ENCODE measurements at places on chromosomes 11 and 22.

- no peak for DNase-seq
Observed at GRCh38 chr11:64089493-64089892, 53.8 kb downstream of the FLRT1 start.

DNA sequence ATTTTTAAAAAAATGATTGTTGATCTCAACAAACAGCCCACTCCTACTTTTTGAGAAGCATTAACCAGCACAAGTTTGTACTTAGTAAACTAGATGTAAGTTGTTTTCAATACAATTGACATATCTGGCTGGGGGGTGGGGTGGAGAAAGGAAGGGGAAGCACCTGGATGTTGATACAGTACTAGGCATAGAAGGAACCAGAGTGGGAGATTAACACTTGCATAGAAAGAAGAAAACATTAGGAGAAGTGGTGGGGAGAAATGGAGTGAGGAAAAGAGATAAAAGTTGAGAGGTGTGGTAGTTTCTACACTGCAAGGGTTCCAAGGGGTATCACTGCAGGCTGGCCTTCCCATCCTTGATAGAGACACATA lies 10.6 kb upstream of the GAB2 start:
- no peak for DNase-seq

- DNase-seq = no peak
Observed at GRCh38 chr11:1487851-1488574, 1.4 kb upstream of the MOB2 start.

DNA sequence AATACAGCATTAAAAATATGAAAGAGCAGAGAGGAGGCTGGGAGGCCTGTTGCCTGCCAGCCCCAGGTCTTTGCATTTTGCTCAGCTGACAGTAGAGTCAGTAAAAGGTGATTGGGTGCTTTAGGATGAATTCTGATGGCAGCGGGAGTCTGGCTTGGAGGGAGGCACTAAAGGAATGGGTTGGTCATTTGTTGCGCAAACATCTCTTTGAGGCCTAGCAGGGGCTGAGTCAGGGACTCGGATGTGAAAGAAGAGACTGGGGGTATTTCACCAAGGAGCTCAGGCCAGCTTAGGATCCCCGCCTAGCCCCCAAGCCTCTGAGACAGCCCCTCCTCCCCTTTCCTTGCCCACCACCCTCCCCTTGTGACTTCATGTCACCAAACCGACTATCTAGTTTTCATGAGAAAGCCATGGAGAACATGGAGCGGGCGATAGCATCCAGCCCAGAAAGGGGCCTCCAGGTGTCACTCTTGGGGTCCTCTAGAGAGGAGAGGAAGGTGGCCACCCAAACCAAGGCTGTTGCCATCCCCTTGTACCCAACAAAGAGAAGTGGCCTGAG lies 9.7 kb downstream of the DGKZ start:
- no peak for DNase-seq

DNA sequence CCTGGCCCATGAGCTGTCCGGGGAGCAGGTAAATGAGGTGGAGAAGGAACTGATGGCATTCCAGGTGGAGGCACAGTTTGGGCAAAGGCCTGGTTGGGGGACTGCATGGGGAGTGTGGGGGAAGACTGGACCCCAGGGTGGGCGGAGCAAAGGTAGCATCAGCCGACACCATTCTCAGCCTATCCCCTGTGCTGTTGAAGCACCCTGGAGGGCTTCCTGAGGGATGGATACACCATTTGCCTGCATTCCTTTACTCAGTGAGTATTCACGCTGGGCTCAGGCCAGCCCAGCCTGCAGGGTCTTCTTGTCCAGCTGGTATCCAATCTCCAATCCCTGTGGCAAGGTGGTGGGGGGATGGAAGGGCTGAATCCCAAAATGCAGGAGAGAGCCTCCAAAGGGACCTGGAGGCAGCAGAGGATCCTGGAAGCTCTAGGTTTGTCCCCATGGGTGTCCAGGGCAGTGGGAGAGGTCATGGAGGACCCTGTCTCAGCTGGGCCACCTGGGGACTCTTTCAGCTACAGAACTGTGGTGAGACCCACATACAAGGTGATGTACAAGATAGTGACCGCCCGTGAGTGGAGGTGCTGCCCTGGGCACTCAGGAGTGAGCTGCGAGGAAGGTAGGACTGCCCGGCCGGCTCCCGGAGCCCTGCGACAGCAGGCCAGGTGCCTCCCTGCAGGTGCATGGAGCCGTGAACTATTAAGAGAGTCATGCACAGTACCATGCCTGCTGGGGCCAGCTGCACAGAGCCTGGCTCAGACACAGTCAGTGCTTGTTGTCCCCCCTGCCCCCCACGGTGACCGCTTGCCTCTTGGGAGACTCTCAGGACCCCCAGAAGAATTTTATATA lies 9.5 kb downstream of the EMID1 start:
- no peak for DNase-seq

DNA sequence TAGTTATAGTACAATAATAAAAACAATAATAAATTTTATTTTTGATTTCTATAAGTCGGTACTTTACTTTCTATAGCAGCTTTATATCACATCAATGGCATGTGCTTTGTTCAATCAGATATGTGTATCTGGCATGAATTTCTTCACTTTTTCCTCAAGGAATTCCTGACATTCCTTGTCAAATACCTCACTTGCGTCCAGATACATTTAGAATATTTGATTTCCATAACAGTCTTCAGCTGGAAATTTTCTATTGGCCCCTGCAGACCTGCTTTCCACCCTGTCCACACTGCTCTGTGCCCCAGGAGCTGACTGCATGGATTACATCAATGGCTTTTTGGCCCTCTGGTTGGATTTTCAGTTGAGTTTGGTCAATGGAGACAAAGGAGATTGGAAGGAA lies 93.2 kb downstream of the FAR1 start:
- no peak for DNase-seq

- no peak for DNase-seq
Observed at GRCh38 chr11:33451364-33451763, 194.2 kb downstream of the HIPK3 start.
